Mucosa of gallbladder (tissue), 1 donor: ENCODE measurements at places on chromosomes 12 and 14. TPM values are rescaled to one million over a fixed set of nuclear protein-coding genes. Genes with fewer than 3 reads are reported as not detected.
A peak's percentile ranks its signal among the peaks of the same experiment; 100 is the strongest.

DNA sequence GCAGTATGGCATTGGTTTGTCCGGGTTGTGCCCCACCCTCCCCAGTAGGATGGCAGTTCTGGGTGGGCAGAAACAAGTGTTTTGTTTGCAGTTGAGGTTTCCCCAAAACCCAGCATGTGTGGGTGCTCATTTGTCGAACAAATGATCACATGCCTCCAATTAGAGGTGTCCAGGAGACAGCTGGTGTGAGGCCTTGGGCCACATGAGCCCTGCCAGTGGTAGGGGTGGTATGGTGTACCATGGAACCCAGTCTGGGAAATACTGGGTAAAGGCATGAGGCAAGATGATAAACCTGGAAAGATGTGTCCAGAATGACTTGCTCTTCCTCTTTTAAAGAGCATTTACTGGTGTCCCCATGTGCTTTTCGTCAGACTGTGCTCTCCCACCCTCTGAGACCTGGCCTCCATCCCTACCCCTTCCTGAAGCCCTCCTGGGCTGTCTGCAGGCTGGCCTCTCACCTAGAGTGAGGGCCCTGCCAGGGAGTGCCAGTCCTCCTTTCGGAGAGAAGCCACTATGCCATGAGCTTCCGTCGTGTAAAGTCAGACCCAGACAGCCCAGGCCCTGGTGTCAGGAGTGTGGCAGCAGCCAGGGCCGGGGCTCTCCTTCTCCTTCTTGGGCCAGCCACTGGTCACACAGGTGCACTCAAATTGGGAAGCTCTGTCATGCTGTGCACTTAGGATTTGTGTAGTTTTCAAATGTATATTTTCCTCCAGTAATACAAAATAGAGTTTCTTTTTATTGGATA is 17.6 kb downstream of the ANKRD9 start:
- no peak for DNase-seq

DNA sequence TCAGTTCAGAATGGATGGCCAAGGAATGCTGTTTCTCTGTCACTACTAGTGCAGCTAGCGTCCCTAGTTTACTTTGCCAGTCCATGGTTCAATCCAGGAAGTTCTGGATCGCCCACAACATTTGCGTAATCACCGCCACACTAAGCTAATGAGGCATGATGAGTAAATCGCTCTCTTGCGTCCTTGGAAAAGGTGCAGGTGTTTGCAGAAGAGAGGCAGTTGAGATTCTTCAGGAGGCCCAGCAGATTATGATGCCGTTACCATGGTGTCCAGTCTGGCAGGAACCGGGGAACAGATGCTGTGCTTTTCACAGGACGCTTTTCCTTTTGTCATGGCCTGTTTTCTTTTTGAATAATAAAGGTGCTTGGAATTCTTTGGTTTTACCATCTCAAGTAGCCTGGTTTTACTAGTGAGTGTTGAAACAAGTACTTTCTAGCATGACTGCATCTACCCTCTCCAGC is 9.0 kb downstream of the TPH2 start:
- DNase-seq, result peak; percentile 26

DNA sequence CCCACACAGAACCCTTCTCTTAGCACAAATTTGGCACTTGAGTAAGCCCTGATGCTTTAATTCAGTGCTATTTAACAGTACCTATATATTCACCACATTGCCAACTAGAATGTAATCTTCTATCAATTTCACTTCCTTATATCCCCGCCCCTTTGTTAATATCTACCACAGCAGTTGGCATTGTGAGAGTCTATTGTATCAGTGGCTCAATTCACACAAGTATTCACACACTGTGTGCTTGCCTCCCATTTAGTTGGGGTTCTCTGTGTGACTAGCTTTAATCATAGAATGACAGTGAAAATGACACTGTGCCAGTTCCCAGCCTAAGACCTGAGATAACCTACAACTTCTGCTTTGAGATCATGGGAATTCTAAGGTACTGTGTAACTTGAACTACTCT is 103.1 kb downstream of the SEC23A start:
- DNase-seq, result no peak

- DNase-seq, result no peak
Measured at GRCh38 chr12:3538466-3539030, 47.5 kb downstream of the PRMT8 start.

DNA sequence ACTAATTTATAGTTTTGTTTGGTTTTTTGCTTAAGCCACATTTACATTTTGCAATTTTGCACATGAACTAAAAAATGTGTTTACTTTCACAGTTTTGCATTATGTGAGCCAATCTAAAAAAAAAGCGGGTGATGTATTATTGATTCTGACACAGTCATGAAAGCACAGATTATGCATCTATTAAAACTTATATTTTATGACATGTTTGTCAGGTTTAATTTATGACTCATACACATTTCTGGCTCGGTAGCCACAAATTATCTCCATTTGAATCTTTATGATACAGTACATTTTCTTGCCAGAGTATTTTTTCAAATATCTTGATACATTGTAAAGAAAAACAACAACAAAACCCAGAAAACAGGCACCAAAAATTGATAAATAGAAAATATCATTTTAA is 280.4 kb upstream of the GRIP1 start:
- DNase-seq, result no peak

DNA sequence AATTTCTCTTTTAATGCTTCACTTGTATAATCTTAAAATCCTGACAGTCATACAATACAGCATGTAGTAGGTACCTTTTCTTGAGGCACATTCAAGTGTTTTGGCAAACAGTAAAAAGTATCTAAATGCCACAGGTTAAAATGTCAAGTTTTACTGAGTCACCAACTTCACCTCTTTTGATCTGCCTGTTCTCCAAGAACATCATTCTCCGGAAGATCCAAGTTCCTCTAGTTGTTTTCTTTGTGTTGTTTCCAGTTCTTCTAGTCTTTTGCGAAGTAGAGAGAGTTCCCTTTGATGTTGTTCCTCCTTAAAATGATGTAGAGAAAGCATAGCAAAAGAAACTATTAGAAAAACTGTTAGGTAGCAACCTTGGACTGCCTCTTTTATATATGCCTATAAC is 151.1 kb downstream of the CEP83 start:
- DNase-seq, result no peak

- no peak for DNase-seq
Measured at GRCh38 chr12:105109465-105110212, 2.1 kb downstream of the WASHC4 start.

- DNase-seq, result no peak
Measured at GRCh38 chr14:98189511-98189910, 1082.5 kb downstream of the BCL11B start.

DNA sequence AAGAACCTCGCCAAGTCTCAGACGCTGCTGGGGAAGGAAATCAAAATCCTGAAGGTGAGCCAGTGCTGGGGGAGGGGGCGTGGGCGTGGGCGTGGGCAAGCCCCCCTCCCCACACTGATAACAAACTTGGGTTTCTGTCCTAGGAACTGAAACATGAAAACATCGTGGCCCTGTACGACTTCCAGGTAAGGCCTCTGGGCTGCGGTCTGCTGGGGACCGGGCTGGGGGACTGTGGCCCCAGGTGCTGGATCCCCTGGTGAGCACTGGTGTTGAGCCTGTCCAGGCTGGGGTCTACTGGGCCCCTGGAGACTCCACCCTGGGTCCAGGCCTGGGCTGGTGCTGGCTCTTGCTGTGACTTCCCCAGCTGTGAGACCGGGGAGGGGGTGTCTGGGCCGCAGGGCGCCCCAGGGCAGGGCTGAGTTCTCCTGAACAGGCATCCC is 1.2 kb downstream of the ULK1 start:
- DNase-seq, result no peak

DNA sequence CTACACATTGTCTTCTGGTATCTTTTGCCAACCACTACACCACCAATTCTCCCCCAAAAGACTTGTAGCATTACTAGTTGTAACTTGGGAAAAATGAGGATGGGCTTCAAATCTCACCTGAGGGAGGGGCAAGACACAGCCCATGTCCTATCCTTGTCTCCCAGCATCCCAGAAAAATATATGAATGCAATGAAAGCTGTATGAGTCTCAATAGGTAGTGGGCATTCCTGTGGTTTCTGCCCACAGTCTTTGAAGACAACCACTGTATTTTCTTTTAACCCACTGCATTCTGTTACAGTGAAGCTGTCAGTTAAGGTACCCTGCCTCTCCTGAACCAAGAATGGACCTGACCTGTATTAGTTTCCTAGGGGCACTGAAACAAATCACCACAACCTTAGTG is 336.2 kb upstream of the TMPO start:
- no peak for DNase-seq

The PMCH gene
- not detected for total RNA-seq

The KRT6A gene
- total RNA-seq, result not detected
